ENCODE measurements at places on chromosomes 12 and 14.

DNA sequence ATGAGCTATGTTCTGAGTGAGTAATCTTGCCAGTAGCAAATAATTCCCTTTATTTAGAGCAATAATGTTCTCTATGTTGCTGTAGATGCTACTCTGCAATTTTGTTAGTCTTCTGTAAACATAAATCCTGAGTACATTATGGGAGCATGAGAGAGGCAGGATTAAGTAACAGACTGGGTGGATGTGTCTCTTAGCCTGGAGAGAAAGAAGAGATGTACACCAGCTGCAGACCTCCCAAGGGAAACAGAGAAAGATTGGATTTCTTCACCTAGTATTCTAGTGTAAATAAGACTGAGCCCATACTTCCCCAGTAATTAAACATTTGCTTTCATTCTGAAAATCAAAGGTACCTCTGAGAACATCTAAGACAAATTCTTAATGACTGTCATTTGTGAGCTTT lies 564.0 kb downstream of the TRHDE start:
- DNase-seq, result no peak

DNA sequence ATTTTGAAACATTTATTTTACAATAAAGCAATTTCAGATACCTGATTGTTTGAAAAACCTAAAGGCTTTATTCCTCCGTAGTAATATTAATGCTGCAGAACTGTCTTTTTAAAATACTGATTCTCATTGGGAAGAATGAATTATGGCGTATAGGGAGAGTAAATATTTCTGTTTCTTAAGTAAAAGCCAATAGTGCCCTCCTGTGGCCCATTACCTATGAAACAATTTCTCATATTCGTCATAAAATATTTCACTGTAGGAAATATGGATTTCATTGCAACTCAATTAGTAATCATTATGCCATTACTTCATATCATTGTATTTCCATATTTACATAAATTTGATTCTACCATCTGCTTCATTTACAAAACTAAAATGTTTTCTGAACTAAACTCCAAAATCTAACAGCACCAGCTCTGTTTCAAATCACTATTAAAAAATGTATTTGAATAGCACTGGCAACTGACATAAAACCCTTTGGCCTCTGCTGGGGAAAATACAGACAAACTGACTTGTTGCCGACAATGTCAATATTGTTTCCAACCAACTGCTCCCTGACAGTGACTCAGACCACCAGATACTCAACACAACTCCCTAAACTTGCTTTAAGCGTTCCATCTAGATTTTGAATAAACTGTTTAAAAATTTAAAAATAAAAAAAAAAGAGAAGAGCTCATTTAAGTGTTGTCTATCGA lies 290.3 kb downstream of the NAV3 start:
- DNase-seq, result peak; percentile 34

- DNase-seq, result no peak
Measured at GRCh38 chr12:64560396-64561301, 49.6 kb upstream of the RASSF3 start.

GRCh38 chr12:1837541-1838204 lies 17.3 kb downstream of the LRTM2 start:
- DNase-seq, result no peak

GRCh38 chr12:1619159-1619558 lies 9.9 kb upstream of the WNT5B start:
- no peak for DNase-seq

GRCh38 chr14:94144765-94145164 lies 15.4 kb upstream of the IFI27L2 start:
- DNase-seq, result peak; percentile 32

GRCh38 chr14:77503138-77503537 lies 4.5 kb upstream of the ISM2 start:
- DNase-seq, result no peak

GRCh38 chr14:24032727-24033418 lies 18.9 kb upstream of the CARMIL3 start:
- peak; percentile 56 for DNase-seq

DNA sequence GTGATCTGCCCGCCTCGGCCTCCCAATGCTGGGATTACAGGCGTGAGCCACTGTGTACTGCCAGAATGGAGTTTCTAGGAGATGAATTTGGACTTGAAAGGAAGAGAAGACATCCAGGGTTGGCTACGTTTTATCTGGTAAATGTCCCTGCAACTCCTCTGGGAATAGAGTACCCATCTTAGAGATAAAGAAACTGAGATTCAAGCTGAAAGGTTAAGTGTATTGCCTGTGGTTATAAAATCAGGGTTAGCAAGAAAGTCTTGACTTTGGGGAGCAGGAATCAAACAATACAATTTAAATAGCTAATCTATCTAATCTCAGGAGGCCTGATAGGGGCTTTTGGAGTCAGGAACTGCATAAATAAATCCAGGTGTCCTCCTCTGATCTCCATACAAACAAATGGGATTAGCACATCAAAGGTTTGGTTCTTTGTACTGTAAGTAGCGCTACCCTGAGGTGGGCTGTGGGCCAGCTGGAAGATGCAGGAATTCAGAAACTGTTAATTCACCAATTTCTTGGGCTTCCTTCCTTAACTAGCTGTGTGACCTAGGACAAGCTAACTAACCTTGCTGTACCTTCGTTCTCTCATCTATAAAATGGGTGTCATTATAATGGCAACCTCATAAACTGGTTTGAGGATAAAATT lies 45.1 kb downstream of the TBX3 start:
- no peak for DNase-seq

DNA sequence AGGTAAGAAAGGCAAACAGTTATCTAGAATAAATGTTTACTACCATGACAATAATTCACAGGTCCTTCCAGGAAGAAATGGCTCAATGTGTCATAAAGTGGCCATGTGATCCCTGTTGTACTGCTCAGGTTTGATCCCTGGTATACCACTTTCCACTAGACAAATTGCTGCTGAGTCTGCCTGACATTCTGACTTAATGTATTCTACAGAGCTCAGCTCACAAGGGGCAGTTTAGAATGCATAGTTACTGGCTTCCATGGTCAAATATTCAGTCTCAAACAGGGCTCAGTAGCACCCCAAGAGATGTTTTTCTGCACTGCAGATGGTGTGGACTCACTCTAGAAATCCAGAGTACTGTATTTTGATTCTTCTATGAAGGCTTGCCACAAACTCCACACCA lies 21.8 kb downstream of the TSHR start:
- DNase-seq, result no peak

- DNase-seq, result peak; percentile 32
Measured at GRCh38 chr12:52741375-52742195, 35.6 kb downstream of the KRT76 start.

- no peak for DNase-seq
Measured at GRCh38 chr12:10113075-10113474, 14.3 kb upstream of the CLEC1A start.

- DNase-seq, result peak; percentile 58
Measured at GRCh38 chr12:51593539-51593938, 2.5 kb downstream of the SCN8A start.

DNA sequence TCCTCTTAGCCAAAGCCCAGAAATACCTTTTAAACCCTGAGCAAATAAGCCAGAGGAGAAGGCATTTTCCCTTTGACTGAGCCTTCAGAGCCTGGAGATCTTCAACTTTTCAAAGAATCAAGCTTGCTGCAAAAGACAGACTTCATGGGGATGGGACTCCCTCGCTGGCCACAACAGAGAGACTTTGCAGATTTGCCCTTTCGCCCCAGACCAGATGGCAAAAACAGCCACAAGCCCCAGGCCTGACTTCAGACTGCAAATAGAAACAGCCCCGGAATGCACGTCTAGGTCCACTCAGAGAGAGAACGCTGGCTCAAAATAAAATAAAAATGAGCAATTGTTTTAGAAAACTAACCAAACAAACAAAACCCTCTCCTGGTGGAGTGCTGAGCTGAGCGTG lies 114.6 kb upstream of the MED13L start:
- no peak for DNase-seq

GRCh38 chr12:132045751-132046150 lies 96.0 kb downstream of the EP400 start:
- no peak for DNase-seq

DNA sequence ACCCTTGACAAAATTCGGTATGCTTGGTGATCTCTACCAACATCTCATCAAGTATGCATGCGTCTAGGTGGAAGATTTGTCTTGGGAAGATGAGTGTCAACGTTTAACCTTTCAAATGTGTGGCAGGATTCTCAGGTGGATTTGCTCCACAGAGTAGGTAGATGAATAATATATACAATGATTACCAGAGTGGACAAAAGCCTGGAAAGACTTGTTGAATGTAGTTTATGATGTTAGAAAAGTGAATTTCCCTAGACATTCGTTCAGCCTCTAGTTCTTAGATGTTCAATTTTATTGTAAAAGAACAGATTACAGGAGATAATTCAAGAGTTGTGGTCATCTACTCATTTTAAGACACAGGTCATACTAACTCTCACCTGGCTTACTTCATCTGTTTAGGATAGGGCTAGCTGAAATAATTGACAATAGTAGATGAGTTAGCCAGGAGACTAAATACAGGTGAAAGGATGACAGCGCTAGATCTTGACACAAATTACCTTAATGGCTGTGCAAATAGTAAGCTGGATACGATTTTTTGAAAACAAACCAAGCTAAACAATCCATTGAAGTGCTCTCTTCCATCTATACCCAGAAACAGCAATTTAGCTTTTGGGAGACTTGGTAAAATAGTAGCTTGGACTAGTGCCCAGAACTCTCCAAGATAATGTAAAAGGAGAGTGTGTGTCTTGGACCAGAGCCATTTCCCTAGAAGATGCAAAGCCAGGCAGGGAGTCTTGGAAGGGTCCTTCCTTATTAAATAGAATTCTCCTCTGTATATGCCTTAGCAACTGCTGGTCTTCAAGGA lies 168.0 kb downstream of the DACT1 start:
- DNase-seq, result no peak

- no peak for DNase-seq
Measured at GRCh38 chr12:64992641-64993040, 128.5 kb downstream of the WIF1 start.

DNA sequence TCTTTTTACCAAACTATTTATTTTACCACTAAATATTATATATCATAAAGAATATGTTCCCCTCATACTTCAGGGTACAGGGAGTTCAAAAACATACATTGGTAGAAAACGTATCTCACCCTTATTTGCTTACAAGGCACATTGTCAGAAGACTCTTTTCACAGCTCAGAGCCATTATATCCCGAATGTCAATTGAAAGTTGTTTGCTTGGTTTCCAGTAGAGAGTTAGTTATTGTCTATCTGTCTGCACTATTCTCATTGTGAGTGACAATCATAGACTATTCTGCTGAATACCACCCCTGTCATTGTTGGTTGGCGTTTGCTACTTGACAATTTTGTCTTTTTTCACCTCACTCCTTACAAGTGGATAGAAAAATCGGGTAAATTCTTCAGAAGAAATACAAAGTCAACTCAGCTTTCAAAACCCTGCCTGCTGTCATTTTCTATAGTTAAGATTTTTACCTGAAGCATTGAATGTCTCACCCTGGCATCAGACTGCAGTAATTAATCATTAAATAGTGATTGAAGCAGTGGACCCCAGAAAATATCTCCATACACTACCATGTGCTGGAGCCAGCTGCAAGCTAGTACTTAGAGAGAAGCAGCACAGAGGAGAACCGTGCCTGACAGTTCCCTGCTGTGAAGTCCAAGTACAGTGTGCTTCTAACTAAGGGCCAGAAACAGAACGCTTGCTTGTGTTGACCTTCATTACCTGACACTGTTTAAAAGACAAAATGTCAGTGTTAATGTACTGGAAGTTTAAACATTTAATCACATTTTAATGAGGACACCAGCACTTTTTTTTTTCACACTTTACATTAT lies 510.6 kb downstream of the RERGL start:
- DNase-seq, result no peak

GRCh38 chr12:4717806-4718205 lies 2.4 kb upstream of the GALNT8 start:
- no peak for DNase-seq

GRCh38 chr14:33377596-33378390 lies 439.1 kb downstream of the NPAS3 start:
- DNase-seq, result no peak

DNA sequence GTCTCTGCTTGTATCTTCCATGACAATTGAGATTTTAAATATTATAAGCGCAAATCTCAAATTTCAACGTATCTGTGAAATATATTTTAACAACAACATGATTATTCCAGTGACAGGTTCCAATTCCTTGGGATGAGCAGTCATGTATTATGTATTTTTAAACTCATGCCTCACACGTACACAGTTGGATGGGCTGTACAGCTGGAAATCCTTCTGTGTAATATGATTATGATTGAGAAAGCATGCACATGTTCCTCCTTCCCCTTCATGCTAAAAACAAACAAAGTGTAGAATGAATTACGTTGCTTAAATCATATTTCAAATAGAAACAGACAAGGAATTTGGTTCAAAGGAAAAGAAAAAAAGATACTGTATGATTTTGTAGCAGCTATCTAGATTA lies 428.3 kb downstream of the TMTC2 start:
- no peak for DNase-seq

- no peak for DNase-seq
Measured at GRCh38 chr14:68709007-68709406, 83.9 kb downstream of the ZFP36L1 start.

DNA sequence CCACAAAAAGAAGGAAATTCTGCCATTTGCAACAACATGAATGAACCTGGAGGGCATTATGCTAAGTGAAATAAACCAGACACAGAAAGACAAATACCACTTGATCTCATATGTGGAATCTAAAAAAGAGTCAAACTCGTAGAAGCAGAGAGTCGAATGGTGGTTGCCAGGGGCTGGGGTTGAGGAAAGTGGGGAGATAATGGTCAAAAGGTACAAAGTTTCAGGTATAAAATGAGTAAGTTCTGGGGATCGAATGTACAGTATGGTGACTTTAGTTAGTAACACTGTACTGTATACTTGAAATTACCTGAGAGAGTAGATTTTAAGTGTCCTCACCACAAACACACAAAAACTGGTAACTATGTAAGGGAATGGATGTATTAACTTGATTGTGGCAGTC lies 129.4 kb downstream of the PPM1H start:
- DNase-seq, result no peak

GRCh38 chr12:10365696-10366405 lies 24.0 kb downstream of the KLRK1 start:
- DNase-seq, result no peak

- no peak for DNase-seq
Measured at GRCh38 chr12:106107566-106107965, 31.2 kb downstream of the NUAK1 start.

DNA sequence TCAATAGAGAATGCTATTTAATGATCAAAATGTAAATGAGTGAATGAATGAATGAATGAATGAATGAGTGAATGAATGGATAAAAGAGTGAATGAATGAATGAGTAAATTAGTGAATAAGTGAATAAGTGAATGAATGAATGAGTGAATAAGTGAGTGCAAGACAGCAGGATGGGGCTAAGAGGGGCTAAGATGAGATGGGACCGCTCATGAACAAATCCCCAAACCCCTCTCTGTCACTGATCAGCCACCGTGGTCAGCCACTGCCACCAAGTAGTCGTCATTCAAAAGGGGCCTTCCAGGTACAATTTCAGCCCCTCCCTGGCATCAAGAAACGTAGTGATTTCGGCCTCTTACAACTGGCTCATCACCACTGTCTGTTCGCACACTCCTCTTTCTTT lies 79.2 kb downstream of the BCL11B start:
- DNase-seq, result no peak
